ENCODE measurements at places on chromosomes 1 and 21. TPM values are rescaled to one million over a fixed set of nuclear protein-coding genes. Genes with fewer than 3 reads are reported as not detected.

DNA sequence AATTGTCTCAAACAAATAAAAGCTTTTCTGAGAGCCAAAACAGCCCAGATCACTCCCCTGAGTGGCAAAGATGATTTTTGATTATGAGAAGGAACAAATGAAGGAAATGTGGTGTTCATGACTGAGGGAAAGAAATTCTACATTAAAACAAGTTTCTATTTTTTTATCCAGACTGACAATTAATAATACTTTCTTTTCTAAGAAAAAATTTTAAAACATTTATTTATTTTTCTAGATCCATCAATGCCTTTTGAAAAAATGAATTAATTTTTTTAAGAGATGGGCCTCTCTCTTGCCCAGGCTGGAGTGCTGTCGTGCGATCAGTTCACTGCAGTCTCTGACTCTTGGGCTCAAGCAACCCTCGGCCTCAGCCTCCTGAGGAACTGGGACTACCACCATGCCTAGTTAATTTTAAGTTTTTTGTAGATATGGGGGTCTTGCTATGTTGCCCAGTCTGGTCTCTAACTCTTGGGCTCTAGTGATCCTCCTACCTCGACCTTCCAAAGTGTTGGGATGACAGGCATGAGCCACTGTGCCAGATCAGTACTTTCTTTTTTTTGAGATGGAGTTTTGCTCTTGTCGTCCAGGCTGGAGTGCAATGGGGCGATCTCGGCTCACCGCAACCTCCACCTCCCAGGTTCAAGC is 11.2 kb upstream of the TXNIP start:
- DNase-seq = no peak

DNA sequence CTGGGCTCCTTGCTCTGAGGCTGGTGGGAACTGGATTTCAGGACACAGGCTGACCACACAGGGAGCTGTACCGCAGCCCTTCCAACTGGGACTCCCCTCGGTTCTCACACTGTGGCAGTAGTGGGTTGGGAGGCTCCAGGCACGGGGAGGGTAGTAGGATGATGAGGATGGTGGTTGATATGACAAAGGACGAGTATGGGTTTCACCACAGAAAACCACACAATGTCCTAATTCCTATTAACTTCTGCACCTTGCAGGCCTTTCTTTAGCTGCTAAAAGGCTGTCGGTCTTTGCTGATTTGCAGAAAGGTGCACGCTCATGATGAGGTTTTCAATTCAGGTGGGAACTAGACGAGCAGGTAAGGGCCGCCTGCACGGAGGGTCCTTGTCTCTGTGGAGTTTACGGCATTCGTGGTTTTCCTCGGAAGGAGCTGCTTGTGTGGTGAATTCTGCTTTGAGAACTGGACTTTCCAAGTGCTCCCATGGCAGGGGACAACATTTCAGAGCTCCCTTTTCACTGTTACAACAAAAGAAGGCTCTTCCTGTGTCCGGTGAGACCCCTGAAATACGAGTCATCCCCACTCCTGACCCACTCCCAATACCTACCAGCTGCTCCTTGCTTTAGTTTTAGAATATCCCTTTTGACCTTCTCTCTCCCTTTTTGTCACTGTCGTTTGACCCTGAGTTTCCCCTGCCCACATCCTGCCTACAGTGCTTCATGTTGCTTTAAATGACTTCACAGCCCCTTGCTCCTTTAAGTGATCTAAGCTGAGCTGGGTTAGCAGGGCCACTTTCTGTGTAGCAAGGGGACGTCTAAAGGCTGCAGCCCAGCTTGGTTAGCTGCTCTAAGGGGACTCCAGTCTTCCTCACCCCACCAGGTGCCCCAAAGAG is 125.1 kb downstream of the MRPS6 start:
- DNase-seq = no peak

GRCh38 chr1:203186446-203187303 is at the start of gene CHI3L1:
TSS of gene CHI3L1 (minus strand) at chr1:203186704. CDS start at chr1:203186623, 81 bp downstream.
- no peak for DNase-seq

- DNase-seq = no peak
Measured at GRCh38 chr1:112692681-112693080, 14.2 kb downstream of the RHOC start.

DNA sequence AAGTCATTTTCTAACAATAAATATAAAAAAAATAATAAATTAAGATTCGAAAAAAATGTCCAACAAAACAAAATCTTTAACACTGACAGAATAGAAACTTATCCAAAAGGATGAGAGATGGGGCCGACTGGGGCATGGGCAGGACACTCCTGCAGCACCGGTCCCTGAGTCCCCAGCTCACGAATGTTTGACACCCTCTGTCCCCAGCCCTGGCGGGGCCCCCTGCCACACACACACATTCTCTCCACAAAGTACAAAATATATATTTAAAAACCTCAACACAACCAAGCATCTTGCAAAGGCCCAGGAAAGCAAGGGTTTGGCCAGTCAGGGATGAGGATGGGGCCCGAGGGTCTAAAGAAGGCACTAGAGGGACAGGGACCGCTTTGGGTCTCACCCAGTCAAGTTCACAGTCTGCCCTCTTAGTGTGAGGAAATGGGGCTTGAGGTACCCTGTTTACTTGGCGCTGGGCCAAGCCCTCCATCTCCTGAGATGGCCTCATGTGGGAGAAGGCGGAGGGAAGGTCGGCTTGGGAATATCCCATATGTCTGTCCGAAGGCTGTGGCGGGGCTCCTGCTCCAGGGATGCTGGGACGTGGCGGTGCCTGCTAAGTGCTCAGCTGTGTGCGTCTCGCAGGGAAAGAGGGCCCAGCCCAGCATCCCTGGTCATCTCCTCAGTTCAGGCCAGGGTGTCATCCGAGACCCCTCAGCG is 31.3 kb downstream of the EPHA2 start:
- no peak for DNase-seq

DNA sequence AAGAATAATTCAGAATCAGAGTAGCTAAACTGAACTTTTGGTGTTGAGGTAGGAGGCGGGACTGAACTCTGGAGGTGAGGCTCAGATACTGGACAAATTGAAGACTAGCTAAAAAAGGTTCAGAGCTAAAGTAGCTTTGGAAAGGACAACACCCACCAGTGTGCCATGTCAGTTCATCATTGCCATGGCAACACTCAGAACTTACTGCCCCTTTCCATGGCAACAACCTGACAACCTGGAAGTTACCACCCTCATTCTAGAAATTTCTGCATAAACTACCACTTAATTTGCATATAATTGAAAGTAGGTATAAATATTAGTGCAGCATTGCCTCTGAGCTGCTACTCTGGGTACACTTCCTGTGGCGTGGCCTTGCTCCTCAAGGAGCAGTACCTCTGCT is 30.3 kb upstream of the POGK start:
- no peak for DNase-seq

GRCh38 chr1:62989497-62989896 is 205.6 kb downstream of the ATG4C start:
- DNase-seq = no peak

DNA sequence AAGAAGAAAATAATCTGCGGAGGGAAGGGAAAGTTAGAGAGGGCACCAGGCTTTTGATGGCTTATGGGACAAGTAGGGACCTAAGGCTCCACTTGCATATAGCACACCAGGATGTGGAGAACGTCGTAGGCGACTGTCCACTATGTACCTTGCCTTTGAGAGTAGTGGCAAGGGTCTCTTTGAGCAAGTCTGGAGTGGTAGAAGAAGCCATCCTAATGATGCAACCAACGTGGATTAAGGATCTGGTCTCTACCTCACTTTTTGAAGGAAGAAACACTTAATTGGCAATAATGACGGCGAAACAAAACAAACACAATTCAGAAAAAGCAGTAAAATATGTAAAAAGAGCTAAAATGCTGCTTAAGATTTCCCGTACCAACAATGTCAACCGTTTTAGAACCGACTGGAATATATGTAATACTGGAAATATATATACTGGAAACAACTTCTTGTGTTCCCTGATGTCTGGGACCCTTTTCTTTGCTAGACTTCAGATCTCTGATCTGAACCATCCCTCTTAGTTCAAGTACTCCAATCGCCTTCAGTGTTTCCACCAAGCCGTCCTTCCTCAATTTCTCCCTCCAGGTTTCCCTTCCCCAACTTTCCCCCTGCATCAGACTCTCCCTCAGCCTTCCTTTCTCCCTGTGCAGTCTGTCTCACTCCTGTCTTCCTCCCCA is 821 bp upstream of the KHDRBS1 start:
- DNase-seq = no peak

DNA sequence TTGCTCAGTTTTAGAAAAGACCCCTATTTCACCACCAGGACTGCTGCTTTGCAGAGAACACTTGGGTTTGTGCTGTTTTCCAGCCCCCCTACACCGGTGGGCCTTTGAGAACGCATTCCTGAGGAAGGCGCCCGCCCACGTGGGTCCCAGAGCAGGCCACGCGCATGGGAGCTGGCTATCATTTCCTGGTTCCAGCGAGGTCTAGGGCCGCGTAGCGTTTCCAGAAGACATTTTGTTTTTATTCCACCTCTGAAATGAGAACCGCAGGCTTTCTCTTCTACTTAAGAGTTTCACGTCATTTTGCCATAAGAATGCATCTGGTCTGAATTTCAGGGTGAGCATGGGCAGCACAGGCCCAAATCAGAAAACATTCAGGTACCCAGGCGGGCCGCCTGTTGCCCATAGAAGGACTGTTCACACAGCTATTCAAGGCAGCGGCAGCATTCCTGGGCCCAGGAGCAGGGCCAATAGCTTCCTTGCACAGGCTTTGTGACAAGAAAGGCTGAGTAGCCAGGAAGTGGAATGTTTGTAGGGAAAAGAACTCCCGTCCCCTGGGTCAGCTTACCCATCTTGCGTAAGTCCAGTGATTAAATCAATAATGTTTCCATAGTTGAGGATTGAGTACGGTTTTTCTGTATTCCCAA is 1.4 kb upstream of the KLHL21 start:
- no peak for DNase-seq

DNA sequence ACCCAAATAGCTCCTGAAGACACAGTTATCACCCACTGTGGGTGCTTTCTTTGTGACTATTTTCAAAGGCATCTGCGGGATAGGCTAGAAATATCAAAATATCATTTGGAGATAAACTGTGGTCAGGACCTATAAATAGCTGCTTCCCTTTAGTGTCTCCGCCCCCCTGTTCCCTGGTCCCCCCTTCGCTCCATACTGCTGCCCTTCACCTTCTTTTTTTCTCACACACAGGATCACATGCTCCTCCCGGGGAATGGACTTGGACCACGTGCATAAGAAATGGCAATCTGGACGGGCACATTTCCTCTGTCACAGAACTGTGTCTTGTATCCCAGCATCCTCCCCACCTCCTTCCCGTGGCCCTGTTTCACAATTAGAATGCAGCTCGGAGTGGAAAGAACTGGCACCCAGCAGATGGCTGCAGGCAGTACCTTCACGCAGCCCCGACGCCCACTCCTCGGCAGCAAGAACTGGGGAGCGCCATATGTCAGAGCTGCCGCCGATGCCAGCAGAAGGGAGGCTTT is 68.8 kb upstream of the SSX2IP start:
- no peak for DNase-seq

DNA sequence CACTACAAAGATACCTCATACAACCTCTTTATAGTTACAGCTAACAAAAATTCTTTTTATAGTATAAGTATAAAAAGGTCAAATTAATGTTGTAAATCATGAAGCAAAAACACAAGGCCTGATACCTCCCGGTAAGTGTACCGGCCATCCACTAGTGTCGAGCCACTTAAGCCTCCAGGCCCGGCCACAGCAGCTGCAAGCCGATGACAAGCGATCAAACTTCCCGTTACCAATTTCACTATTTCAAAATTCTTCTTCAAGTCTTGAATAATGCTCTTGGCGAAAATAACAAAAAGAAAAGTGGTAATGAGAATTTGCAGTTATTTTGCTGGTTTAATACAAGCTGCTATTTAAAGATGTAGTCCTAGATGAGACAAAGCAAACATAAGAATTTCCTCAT is 67.6 kb downstream of the USP24 start:
- no peak for DNase-seq

DNA sequence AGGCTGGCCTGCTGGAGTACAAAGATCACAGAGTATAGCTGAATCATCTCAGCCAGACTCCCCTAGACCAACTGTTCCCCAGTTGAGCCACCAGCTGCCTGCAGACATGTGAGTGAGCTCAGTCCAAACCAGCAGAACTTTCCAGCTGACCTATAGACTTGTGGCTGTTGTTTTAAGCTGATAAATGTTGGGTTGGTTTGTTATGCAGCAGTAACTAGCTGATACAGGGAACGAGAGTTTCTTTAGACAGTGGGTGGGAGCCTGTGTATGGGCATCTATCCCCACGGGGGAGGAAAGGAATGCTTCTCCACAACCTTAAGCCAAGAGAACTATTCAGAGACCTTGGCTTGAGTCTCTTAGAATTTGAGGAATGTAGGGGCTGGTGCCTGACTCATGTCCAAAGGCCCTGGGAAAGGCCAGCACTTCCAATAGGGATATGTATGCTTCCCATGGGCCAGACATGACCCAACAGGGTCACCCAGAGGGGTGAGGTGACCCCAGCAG is 30.1 kb downstream of the SLC1A7 start:
- DNase-seq = no peak

GRCh38 chr1:43238085-43238484 is 31.7 kb upstream of the TMEM125 start:
- no peak for DNase-seq

DNA sequence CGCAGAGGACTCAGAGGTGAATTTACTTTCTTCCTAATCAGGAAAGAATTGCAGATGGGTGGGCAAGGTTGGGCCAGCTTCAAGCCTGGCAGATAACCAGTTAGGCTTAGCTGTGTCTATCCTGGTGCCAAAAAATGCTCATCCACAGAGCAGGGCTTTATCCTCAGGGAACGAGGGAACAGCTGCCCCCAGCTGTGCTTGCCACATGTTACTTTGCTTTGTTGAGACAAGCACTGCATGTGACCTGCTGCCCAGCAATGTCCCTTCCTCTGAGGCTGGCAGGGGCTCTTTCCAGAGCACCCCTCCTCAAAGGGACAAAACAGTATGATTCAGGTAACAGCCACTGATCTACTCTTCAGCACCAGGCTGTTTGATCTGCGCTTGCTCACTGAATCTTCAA is 505.1 kb upstream of the USP24 start:
- DNase-seq = no peak

- peak; percentile 42 for DNase-seq
Measured at GRCh38 chr1:228378090-228378872, 28.4 kb downstream of the TRIM11 start.

- DNase-seq = no peak
Measured at GRCh38 chr1:29354511-29355098, 118.3 kb downstream of the PTPRU start.

The DNAJC28 gene
- not detected for total RNA-seq

The PGBD5 gene
- 0.10 TPM for total RNA-seq

The HMCN1 gene
- 0.03 TPM for total RNA-seq

The LHX8 gene
- total RNA-seq = not detected

The PCAT6 gene
- not detected for total RNA-seq

Data from activated T-cell treated with anti-CD3 and anti-CD28 coated beads, Interleukin-2, amount 50 U/mL, for 4 hours (primary cell).